Activated CD8-positive, alpha-beta memory T cell treated with anti-CD3 and anti-CD28 coated beads, Interleukin-2, amount 10 ng/mL, durations not matched to agents 7 days and 5 days (primary cell): ENCODE measurements at places on chromosomes 5 and 9. TPM values are rescaled to one million over a fixed set of nuclear protein-coding genes. Genes with fewer than 3 reads are reported as not detected.

DOCK8 gene
- total RNA-seq, result 389 TPM

- H3K36me3 ChIP-seq, result no peaks in the 10 kb centered on the region
- DNase-seq, result no peak
- no peaks in the 10 kb centered on the region for H3K27me3 ChIP-seq
- H3K27ac ChIP-seq, result no peak overlapping the region
- H3K4me1 ChIP-seq, result no peaks in the 10 kb centered on the region
- H3K4me3 ChIP-seq, result no peak overlapping the region
Measured at GRCh38 chr5:51033215-51033614, 350.0 kb upstream of the ISL1 start.

DNA sequence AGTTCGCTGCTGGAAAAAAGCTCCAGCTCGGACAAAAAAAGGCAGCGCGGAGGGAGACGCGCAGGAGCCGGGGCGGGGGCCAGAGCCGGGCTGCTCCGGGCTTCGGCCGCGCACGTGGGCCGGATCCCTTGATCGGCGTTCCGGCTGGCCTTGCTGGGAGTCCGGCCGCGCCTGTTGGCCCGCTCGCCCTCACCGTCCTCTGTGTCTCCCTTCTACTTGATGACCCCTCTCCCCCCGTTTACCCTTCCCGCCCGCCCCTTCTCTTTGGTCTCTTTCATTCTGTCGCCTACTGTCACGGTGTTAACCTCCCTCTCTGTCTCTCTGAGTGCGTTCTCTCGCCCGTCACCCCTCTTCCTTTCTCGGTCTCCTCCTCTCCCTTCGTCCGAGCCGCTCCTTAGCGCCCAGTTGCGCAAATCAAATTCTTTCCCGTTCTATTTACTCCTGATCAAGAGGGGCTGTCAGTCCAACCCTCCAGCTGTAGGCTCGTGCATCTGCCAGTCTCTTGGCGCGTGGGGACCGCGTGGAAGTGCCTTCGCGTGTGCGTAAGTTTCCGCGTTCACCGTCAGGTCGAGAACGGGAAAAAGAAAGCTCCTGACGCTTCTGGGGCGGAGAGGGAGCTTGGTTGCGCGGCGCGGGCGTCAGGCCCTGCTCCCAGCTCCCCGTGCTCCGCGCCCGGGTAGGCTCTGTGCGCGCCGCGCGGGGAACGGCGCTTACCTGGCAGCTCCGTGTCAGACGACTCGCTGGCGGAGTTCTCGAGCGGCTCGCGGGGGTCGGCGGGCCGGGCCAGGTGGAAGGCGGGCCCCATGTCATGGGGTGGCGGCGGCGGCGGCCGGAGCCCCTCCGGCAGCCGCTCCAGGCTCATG lies 798 bp downstream of the PITX1 start:
- peak overlapping the region; percentile 59 for H3K4me3 ChIP-seq
- H3K27ac ChIP-seq, result no peak overlapping the region
- H3K27me3 ChIP-seq, result peaks cover 84% of the 10 kb centered on the region
- H3K36me3 ChIP-seq, result peaks cover 8% of the 10 kb centered on the region

DNA sequence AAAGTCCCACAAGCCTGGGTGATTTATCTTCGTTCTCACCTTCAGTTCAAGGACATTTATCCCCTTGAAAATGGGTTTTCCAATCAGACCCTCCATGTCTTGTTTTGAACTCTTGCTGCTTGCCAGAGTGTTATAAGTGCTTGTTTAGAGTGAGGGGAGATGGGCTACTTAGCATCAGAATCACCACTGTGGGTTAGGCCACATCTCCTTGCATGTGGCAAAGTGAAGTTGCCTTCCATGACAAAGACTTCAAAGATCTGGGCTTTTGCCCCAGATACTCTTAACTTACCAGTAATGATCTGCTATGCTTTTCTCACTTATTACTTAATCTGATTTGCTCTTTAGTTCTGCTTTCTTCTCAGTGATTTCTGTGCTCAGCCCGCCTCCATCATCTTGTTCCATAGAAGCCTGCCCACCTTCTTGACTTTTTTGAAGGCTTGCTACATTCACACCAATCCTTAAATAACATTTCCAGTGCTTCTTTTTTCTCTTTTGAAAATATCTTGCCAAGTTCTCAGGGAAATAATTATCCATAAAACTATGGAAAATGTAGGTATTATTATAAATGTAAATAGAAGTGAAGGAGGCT lies 39.0 kb downstream of the GPR21 start:
- peaks cover 3% of the 10 kb centered on the region for H3K4me1 ChIP-seq
- H3K27ac ChIP-seq, result no peak overlapping the region
- no peak for DNase-seq

GRCh38 chr9:29144476-29144875 lies 1571.2 kb upstream of the C9orf72 start:
- no peaks in the 10 kb centered on the region for H3K36me3 ChIP-seq
- no peak for DNase-seq
- no peak overlapping the region for H3K4me3 ChIP-seq
- H3K27ac ChIP-seq, result no peak overlapping the region
- H3K27me3 ChIP-seq, result no peaks in the 10 kb centered on the region

- no peak for DNase-seq
- peaks cover 9% of the 10 kb centered on the region for H3K27me3 ChIP-seq
- no peaks in the 10 kb centered on the region for H3K36me3 ChIP-seq
- no peak overlapping the region for H3K27ac ChIP-seq
Measured at GRCh38 chr9:35341021-35341420, 148.9 kb upstream of the RUSC2 start.

- H3K36me3 ChIP-seq, result peaks cover 22% of the 10 kb centered on the region
- H3K4me1 ChIP-seq, result peaks cover 41% of the 10 kb centered on the region
- H3K4me3 ChIP-seq, result peak within 1 kb of the TSS; percentile 99
- DNase-seq, result peak; percentile 96
- H3K27ac ChIP-seq, result peak within 1 kb of the TSS; percentile 99
- no peaks in the 10 kb centered on the region for H3K27me3 ChIP-seq
Measured at GRCh38 chr5:44808435-44809214, at the start of gene MRPS30. Gene MRPS30 (plus strand): TSS chr5:44808947. CDS start chr5:44808963, 16 bp downstream.

- H3K27me3 ChIP-seq, result peaks cover 7% of the 10 kb centered on the region
- DNase-seq, result no peak
- H3K4me3 ChIP-seq, result no peak overlapping the region
- no peak overlapping the region for H3K27ac ChIP-seq
Measured at GRCh38 chr5:135233477-135233876, 165.6 kb downstream of the MACROH2A1 start.
